ENCODE measurements at places on chromosomes 16 and 17.

DNA sequence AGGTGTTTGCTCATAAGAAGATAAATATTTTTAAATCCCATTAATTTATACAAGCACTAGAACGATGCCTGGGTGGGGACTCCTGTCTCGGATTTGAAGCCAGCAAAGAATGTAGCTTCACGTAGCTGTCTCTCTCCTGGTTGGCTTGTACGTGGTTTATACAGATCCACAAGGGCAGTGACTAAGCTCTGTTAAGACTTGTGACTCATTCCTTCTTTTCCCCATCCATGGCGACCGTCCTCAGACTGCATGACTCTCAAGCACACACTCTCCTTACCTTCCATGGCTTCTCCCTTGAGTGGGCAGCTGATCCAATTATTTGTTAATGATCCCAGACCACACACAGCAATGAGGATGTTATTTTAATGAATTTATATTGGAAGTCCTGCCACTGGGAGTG, 679.7 kb upstream of the SOX9 start:
- DNase-seq: no peak

GRCh38 chr17:72511874-72512273, 391.1 kb downstream of the SOX9 start:
- no peak for DNase-seq

DNA sequence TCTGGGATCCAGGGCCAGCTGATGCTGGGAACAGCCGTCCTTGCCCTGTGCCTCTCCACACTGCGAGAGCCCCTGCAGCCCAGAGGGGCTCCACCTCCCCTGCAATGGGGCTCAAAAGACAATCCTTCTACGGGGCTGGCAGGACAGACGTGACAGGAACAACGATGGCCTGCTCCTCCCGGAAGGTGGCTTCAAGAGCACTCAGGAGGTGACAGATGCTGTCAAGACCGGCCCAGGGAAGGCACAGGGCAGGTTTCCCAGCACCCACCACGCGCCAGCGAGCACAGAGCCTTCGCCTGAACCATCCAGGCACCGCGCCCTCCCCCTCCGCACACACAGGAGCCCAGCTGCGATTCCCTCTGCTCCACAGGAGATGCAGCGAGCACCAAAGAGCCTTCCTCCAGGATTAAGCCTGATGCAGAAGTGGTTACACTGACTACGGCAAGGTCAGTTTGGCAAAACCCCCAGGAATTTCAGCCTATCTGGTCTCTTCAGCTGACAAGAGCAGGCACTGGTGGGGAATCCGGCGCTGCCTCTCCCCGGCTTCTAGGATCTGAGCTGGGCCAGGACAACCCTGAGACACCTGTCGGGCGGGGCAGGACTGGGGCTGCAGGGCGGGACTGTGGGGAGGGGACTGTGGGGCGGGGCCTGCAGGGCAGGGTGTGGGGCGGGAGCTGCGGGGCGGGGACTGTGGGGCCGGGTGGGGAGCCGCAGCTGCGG, 103.4 kb downstream of the ZNF778 start:
- DNase-seq: no peak

- DNase-seq: no peak
Measured at GRCh38 chr16:6684076-6684673, 648.5 kb upstream of the RBFOX1 start.

GRCh38 chr17:35973333-35974260, 7.7 kb downstream of the CCL16 start:
- no peak for DNase-seq

- DNase-seq: no peak
Measured at GRCh38 chr17:36994438-36994837, 45.7 kb downstream of the AATF start.

- no peak for DNase-seq
Measured at GRCh38 chr17:76972046-76972641, 103.9 kb downstream of the MGAT5B start.

DNA sequence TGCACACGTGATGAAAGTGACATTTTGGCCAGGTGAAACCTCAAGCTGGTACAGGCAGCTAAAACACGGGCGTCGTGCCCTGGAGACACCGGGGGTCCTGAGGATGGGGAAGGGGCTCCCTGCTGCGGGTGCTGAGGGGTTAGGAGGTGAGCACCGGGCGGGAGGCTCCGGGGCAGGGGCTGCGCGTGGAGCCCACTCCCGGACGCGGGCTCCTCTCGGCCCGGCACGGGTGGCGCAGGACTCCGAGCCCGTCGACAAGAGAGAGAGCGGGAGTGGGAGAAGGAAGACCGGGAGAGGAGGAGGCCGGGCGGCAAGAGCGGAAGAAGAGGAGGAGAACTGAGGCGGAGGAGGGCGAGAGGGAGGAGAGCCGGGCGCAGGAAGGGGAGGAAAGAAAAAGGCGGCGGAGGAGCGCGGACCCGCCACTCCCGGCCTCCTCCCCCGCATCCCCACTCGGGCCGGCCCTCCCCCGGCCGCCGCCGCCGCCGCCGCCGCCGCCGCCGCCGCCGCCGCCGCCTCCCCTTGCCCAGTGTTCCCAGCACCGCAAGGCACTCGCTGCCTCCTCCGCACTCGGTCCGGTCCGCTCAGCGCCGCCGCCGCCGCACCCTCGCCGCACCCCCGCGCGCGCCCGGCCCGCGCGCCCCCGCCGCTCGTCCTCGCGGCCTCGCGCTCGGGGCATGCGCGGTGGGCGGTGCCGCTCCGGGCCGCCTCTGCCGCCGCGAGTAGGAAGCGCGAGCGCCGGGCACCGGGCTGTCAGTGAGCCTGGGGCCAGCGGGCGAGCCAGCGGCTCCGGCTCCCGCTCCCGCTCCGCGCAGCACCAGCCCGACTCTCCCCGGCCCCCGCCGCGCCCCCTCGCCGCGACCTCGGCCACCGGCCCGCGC, at the start of gene PRKCA:
Gene PRKCA (plus strand): TSS at position 750 of the 878 bp plus-strand sequence.
- peak; percentile 64 for DNase-seq

GRCh38 chr16:23765933-23766332, 11.1 kb downstream of the CHP2 start:
- no peak for DNase-seq

DNA sequence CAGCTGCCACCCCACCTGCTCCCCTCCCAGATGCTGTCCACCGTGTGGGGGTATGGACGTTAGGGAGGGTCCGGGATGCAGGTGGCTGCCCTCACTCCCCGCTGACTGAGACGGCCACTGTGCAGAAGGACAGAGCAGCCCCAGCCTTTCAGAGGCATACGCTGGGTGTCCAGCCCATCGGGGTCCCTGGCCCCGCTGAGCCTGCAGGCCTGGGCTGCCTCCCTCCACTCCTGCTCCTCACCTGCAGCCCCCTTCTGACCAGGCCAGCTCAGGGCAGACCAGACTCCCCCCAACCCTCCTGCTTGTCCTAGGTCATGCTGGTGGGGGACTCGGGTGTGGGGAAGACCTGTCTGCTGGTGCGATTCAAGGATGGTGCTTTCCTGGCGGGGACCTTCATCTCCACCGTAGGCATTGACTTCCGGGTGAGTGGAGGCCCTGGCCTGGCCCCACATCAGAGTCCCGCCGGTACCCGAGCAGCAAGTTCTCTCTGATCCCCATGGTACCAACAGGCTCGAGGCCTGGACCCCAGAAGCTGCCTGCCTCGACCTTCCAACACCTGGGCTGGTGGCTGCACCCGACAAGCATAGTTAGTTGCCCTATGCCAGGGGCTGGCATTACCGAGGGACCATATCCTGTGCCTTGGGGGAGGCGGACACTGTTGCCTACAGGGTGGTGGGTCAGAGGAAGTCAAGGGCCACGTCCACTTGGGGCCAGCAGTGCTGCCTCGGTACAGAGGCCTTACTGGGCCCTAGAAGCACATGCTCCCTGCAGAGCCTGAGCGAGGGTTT, 1.4 kb downstream of the RAB26 start:
- DNase-seq: no peak
